ENCODE measurements at places on chromosomes 7 and 10.
A peak's percentile ranks its signal among the peaks of the same experiment; 100 is the strongest.

GRCh38 chr10:25175527-25176420 is 973 bp downstream of the GPR158 start:
- peak; percentile 6 for DNase-seq

DNA sequence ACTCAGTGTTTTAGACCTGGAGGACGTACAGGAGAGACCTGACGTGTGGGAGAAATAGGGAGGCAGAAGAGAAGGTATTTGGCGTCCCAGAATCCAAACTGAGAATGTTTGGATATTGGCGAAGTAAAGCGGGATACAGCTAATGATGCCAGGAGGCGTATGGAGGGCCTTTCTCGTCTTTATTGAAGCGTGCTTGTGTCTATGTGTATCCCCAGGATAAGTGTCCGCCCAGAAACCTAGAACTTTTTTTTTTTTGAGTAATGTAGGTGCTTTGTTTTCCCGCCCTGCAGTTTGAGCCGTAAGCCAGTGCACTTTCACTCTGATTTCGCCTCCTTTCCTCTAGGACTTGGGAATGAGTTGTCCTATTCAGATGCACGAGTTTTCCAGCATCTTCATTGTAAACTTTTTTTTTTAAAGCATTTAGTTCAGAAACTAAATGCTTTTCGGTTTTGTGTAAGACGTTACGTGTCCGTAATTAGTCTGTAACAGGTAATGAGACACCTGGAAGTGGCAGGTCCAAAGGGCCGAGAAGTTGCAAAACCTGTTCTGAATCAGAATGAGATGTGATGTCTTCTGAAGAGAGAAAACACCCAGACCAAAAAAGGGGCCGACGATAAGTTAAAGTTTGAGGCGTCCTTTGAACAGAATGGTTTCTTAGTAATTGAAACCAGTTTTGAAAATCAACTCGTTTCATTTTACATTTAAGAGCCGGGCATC is 746 bp downstream of the ARL5B start:
- no peak for DNase-seq

DNA sequence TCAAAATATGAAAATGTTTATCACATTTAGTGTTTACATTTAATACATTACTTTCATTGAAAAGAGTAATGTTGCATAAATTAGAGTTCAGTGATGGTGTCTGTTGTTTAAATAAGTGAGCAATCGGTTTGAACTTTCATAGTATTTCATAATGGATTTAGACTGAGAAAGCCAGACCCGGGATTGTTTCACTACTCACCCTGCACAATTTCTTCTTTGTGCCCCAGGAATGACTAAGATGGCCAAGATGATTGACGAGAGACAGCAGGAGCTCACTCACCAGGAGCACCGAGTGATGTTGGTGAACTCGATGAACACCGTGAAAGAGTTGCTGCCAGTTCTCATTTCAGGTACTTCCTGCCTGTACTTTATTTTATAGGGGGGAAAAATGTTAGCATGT is 74.6 kb downstream of the VCL start:
- DNase-seq, result peak; percentile 44

- no peak for DNase-seq
Observed at GRCh38 chr10:11439523-11440053, 171.9 kb downstream of the USP6NL start.

GRCh38 chr7:75982306-75983064 is 11.9 kb downstream of the TMEM120A start:
- no peak for DNase-seq
